ENCODE measurements at places on chromosomes 5 and 9.
A peak's percentile ranks its signal among the peaks of the same experiment; 100 is the strongest.

DNA sequence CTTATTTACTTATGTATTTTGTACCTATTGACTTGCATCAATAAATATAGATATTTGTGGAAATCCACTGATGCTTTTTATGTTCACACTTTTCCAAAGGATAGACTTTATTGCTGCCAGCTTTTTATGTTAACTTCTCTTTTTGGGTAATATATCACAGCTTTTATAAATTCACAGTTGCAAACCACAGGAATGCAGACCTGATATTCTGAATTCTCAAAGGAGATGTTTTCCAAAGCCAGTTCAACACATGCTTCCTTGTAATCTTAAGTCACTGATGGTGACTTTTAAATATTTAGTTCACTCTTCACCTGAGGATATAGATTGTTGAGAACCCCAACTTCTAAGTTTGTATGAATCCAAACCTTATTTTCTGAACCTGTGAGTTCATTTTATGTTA, 223.4 kb upstream of the PRR16 start:
- DNase-seq = no peak

DNA sequence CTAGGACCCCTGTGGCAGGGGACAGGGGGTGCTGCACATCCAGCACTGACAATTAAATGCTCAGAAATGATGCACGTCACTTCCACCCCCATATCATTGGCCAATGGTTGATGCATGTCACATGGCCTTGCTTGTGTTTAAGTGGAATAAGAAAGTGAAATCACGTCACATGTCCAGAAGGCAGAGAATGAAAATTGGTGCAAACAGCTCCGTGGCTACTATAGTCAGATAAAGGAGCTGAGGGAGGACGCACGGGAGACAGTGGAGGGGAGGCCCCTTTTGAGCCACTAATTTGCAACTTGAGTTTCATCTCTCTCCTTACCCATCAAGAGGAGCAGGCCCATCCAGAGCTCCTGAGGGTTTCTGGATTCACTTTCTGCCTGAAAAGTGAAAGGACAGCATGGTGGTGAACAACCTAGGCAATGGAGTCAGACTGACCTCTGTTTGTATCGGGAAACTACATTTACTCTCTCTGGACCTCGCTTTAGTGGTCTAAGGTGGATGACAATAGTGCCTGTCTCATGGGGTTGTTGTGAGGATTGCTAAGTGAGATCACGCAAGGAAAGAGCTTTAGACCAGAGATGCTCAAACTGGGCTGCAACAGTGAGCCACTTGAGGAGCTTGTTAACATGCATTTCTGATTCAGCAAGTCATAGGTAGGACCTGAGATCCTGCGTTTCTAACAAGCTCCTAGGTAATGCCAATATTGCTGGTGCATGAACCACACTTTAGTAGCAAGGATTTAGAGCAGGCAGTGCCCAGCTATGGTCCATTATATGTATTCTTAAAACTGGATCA, 133.9 kb upstream of the ADRA1B start:
- no peak for DNase-seq

GRCh38 chr5:172412724-172413286, 41.5 kb downstream of the SH3PXD2B start:
- DNase-seq = no peak

DNA sequence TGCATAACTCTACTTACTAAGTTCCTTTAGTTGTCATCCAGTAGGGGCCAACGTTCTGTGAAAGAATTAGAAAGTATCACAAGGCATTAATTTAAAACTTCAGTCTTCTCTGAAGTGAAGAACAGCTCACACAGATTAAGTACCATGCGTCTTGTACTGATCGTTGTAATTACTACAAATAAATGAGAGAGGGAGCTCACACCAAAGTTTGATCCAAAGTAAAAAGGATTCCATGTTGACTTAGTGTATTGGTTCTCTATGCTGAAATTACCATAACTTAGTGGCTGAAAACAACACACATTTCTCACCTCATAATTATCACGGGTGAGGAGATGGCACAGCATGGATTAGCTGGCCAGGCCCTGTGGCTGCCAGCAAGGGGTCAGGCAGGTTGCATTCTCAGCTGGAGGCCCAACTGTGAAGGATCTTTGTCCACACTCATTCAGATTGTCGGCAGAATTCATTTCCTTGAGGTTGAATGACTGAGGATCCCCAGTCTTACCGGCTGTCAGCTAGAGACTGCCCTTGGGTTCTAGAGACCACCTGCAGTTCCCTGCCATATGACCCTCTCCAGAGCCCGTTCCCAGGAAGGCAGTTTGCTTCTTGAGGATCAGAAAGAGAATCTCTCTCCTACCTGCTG, 169.1 kb downstream of the YTHDC2 start:
- no peak for DNase-seq

DNA sequence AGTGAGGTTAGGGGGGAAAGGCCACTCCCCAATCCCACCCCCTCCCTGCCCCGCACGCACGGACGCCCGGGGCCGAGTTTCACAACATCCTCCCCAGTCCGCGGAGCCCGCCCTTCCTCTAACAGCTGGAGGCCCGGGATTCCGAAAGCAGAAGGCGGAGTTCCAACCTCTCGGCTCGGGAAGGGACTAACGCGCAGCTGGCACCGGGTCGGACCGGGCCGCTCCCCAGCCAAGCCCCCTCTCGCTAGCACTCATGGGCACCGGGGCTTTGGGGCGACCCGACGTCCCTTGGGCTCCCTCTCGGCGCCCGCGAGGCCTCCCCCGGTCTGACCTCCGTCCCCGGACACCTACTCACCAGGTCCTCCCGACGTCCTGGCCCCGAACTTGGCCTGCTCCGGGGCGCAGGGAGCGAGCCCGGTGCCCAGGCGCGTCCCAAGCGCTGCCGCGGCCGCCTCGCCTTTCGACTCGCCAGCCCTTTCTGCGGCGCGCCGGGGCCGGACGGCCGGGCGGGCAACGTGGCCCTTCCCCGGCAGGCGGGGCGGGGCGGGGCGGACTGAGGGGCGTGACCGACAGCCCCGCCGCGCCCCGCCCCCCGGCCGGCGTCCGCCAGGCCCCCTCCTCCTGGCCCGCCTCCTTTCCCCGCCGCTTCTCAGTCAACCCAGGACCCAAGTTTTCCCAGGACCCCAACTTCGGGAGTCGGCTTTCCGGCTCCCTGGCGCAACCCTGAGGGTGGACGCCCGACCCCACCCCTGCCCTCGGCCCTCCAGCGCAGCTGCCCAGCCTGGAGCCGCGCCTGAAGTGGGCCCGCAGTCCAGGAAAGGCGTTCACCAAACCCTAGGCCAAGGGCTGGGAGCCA, at the start of gene MGAT1:
Gene MGAT1, minus strand, starts transcription at position 482 of the 856 bp plus-strand sequence. CDS start 9,835 bp downstream, outside the sequence.
- DNase-seq = peak; percentile 75

DNA sequence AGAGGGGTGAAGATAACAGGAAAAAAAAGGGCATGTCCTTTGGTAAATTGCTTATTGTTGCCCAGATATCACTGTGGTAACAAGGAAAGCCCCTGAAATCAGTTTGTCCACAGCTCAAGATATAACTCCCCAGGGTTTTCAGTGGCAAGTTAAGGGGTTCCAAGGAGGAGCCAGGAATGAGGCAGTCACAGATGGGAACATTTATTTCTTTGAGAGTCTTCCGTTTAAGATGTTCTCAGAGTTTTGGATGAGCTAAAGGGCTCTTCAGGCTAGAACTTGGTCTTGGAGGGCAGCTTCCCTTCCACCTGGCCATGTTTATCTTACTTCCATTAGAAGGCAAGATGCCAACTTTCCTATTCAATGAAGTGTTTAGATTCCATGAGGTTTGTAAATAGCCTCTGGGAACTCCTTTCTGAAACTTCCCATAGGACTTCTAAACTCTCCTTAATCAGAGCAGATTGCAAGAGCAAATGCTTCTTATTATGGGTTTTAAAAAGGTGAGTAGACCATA, 277.6 kb upstream of the TNC start:
- no peak for DNase-seq

Measured in retina (tissue), 1 donor.